Amygdala (tissue), 56 donors: ENCODE measurements at places on chromosomes 12 and 14.

- DNase-seq: no peak
Observed at GRCh38 chr12:85814741-85815140, 21.5 kb downstream of the RASSF9 start.

DNA sequence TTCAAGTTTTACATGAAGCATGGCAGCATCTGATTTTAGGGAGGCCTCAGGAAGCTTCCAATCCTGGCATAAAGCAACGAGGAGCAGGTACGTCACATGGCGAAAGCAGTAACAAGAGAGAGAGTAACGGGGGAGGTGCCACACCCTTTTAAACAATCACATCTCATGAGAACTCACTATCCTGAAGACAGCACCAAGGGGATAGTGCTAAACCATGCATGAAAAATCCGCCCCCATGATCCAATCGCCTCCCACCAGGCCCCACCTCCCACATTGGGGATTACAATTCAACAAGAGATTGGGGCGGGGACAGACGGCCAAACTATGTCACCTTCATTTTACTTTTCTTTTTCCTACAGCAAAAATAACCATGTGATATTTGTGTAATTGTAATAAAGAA is 7.2 kb upstream of the MAP3K9 start:
- no peak for DNase-seq

DNA sequence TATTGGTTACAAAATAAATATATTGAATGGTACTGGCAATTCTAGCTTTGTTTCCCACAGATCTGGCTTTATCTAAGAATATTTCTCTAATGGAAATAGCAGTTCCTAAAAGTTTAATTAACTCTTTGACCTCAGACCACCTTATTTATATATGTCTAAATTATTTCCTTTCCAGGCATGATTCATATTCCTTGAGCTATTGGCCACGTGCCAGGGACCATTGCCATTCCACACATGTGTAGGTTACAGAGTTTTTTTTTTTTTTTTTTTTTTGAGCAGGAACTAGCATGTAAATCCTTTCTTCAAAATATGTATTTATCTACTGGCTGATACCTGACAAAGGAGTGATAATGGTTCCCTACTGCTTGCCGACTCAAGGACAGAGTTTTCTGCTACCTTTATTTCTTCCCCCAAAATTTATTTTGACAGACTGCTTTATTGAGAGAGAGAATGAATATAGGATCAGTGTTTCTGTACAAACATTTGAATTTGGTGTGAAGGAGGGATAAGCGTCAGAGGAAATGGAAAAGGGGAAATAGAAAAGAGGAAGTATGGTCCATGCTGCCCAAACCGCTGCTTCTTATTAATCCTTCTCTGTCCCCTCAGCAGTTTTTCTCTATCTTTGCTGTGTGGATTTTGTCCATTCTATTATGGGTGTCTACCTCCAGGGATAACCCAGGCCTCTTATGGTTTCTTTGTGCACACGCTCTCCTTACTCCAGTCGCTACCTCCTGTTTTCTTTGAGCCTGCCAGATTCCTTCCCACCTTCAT is 36.4 kb downstream of the PDE3A start:
- DNase-seq: no peak

DNA sequence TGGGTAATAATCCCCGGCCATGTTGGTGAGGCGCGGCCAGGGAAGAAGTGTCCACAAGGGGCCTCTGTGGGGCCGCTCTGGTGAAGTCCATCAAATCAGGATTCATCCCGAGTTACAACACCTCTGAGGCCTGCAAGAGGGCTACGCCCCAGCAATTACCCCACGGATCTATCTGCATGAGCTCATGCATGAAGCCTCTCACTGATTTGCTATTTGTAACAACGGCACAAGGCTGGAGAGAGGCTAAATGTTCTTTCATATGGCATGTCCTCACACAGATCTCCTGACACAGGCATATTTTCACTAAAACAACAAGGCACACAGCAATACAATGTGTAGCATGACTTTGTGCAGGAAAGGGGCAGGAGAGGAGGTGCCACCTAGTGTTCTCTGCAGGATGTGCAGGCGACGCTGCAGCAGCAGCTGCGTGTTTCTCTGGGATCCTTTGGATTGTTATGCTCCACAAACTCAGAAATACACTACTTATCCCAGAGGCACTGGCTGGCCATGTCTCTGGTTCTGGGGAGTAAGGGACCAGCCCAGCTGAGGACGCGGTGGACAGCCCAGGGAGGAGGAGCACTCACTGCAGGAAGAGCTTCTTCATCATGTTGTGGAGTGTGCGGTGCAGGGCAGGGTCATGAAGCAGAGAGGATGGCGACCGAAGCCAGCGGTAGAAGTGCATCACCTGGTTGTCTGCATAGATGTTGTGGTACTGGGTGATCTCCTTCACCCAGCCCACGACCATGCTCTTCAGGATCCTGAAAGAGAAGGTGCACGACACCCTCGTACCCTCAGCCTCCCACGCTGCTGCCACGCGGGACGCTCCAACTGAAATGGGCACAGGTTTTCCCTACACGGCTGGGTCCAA is 20.2 kb downstream of the P2RX2 start:
- no peak for DNase-seq

- no peak for DNase-seq
Observed at GRCh38 chr12:31958569-31959160, 550 bp upstream of the RESF1 start.

- DNase-seq: no peak
Observed at GRCh38 chr12:13745111-13745860, 236.1 kb downstream of the GRIN2B start.

DNA sequence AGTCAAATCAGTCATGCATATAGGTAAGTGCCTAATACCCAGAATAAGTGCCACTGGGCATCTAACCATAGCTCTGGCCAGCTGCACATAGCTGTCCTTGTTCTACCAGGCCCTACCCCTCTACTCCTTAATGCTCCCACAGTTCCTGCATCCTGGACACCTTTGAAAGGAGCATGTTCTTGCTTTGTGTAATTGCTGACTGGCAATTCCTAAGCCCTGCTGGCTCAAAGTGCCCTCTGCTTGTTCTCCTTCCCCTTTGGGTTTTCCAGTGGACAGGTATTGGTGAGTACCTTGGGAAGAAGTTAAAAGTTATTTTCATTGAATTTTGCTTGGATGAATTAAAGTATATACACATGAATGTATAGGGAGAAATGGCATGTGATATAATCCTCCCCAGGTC is 516.4 kb downstream of the ETNK1 start:
- no peak for DNase-seq

DNA sequence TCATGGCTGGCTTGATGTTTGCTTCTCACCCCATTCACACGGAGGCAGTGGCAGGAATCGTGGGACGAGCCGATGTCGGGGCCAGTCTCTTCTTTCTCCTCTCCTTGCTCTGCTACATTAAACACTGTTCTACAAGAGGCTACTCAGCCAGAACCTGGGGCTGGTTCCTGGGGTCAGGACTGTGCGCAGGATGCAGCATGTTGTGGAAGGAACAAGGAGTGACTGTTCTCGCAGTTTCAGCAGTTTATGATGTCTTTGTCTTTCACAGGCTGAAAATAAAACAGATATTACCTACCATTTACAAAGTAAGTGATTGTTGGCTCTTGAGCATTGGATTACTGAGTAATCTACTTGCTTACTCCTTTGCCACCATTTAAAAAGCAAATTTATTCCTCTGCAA is 170.6 kb downstream of the TMTC2 start:
- DNase-seq: no peak

- DNase-seq: no peak
Observed at GRCh38 chr12:2682296-2683251, 112.2 kb upstream of the FKBP4 start.

- DNase-seq: no peak
Observed at GRCh38 chr14:102778338-102779083, 1.3 kb downstream of the TRAF3 start.

DNA sequence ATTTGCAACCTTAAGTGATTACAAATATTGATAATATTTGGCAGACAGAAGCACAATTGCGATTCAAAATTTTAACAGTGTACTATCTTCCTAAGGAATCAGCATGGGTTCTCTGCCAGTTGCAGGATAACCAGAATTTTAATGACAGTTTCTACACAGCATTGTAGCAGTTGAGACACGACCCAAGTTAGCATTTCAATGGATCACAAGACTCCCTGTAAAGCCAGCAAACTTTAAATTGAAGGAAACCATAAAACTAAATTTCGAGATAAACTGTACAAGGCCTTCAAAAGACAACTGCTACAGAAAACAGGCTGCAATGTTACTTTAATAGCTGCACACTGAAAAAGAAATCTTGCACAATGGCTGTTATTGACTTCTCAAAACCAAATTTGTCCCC is 154.9 kb downstream of the MED13L start:
- no peak for DNase-seq

- DNase-seq: no peak
Observed at GRCh38 chr12:65968359-65968758, 144.1 kb downstream of the HMGA2 start.

DNA sequence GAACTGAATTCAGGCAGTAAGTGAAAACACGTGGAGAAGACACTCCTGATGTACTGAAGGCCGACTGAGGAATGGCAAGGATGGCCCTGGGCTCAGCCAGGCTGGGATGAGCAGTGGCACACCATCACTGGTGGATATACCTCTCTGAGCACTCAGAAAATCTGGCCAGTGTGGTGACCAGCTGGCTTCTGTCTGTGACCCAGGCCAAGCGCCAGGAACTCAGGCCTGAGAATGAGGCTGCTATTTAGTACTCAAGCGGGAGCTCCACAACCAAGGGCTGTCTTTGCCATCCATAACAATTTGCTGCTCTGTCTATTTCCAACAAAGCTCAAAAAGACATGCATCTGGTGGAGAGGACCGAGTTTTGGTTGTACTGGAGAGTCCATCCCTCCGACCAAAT is 586.3 kb downstream of the BCL11B start:
- no peak for DNase-seq

GRCh38 chr12:107331471-107331870 is 238.1 kb upstream of the CRY1 start:
- no peak for DNase-seq

DNA sequence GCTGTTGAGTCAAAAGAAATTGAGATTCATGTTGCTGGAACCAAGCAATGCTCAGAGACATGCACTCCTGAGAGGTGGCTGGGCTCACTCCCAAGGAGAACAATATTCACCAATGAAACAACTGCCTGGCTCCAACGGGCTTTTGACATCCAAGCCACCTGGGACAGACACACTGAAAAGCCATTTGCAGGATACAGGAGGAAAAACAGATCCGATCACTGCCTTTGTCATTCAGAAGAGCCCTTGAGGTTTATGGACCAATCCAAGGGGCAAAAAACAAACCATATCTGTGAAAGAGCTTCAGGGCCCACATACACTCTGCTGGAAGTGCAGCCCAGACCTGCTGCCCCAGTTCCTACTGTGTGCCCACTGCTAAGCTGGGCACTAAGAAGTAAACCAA is 277.5 kb downstream of the NUAK1 start:
- no peak for DNase-seq

GRCh38 chr12:79360286-79360685 is 330.5 kb downstream of the PAWR start:
- DNase-seq: no peak

DNA sequence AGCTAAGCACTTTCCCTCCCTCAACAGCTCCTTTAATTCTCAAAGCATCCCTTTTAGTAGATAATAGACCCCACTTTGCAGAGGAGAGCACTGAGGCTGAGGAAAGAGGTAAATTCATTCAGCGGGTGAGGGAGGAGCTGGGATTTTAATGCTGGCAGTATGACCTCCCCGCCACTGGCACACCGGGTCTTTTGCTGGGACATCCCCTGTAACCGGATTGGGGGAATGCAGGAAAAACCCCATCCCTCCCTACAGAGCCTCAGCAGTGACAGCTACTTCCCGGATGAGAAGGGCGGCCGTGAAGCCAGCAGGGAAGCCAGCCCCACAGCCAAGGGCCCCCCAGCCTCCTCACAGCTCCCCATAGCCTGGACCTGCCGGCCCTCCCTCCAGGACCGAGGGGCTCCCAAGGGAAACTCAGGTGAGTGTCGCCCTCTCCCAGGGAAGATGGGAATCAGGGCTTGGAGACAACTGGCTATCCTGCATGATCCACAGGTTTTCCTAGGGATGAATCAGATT is 12.1 kb downstream of the ZBTB39 start:
- DNase-seq: no peak

- no peak for DNase-seq
Observed at GRCh38 chr12:128133321-128134073, 133.5 kb upstream of the TMEM132C start.

GRCh38 chr12:11576104-11576503 is 73.4 kb upstream of the ETV6 start:
- DNase-seq: no peak

DNA sequence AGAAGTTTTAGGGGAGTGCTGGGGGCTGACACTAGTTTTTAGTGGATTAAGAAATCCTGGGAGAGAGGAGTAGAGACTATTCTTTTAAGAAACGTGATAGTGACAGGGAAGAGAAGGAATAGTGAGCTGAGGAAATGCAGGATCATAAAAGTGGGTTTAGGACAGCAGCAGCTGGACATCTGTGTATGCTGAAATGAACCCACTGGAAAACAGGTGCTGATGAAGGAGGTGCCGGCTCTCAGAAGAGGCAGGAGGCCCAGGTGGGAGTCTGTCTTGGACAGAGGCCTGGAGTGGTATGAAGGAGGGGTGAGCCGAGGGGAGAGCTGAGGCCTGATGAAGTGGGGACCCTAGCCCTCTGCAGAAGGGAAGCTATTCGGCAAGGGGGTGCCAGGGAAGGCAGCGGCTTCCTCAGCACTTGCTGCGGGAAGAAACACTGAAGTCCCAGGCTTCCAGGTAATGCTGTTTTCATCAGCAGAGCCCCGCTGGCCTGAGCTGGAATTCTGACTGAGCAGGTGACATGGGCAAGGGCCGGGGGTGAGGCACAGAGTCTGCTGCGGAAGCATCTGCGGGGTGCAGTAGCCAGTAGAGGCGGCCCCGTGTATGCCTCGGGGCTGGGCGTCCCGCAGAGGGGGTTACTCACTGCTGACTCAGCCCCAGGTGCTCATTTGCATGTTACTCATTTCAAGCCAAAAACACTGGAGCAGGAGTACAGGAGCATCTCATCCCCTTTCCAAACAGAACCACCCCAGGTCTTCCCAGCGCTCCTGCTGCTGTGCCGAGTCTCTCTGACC is 89.7 kb downstream of the TMCC3 start:
- DNase-seq: no peak

DNA sequence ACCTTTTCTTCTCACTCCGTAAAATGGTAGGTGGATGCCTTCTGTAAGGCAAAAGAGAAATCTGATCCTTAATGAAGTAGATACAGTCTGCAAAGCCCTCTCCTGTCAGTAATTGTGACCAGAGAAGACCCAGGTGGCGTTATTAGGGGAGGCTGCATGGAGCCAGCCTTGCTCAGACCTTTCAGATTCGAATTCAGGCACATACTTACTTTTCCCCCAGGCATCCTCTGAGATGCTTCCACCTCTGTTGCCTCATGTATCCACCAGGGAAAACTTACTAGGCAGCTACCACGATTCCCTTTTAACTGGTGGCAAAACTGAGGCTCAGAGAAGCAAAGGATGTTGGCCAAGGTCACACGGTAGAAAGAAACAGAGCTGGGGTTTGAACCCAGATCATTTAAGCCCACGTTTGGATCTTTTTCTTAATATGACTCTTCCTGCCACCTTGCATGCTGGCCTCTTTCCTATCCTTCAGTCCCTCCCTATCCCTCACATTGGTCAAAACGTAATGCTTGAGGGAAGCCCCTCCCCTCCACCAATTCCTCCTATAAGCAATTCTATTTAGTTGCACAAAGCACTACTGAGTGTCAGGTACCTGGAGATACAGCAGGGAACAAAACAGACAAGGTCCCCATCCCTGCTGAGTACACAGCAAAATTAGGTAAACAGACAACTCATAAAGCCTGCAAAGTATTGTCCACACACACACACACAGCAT is 179.4 kb downstream of the KSR2 start:
- no peak for DNase-seq

- DNase-seq: no peak
Observed at GRCh38 chr14:83706231-83706954, 1823.6 kb upstream of the FLRT2 start.
